ENCODE measurements at places on chromosomes 5 and 9.

DNA sequence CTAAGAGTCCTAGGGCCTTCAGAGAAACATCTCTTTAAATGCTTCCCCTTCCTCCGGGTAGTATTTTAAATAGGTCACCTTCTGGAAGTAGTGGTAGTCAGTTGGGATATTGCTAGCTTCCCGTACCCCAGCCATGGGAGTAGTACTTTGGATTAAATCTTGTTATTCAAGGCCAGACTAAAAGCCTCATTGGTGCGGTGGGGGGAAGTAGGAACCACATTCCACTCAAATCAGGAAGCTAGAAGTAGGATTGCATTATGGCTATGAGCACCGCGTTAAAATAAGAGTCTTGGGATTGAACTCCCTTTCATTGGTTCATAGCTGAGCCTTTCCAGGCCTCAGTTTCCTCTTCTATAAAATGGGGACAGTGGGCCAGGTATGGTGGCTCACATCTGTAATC is 6.7 kb downstream of the KCNIP1 start:
- no peak for DNase-seq

GRCh38 chr9:72600671-72601070 is 79.3 kb downstream of the TMC1 start:
- DNase-seq = no peak

- peak; percentile 17 for DNase-seq
Measured at GRCh38 chr5:139177809-139178588, 20.2 kb downstream of the SIL1 start.

DNA sequence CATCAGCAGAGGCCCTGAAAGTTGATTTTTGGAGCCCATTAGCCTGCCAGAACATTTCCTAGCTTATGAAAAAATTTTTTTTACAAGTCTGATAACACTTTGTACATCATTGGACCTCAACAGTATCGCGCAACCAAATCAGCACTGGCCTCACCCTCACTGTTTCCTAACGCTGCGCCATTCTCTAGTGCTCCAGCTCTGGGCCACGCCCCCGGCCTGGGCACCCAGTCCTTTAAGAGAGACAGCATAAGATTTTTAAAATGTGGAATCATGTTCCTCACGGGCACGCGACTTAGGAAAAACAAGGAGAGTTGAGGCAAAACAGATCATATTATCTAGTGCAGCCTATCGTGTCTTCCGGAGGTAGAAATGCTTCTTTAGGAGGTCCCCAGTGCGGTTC is 114.5 kb downstream of the BOD1 start:
- DNase-seq = no peak

- DNase-seq = no peak
Measured at GRCh38 chr5:143775258-143775657, 36.7 kb upstream of the HMHB1 start.

DNA sequence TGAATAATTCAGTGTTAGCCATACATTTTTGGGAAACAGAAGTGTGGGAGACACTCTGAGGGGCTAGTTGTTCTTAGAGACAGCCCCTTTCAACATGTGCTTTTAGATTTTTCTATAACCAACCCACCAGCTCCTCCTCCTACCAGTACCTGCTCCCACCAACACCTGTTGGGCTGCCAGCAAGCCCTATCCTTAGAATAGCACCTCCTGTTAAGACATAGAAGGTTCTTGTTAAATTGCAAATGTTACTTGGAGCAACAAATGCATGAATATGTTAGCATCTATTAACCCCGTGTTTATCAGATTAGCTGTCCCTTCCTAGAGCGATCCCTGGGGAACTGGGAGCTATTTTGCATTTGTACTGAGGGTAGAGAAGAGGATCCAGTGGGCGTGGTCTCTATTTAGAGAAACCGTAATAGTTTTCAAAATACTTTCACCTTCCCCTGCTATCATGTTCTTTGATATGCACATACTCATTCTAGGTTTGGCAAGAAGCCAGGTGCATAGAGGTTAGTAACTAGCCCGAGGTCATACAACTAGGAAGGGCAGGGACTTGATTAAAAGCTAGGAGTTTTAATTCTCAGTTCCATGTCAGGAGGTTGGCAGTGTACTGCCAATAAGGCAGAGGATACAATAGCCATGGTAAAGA is 334.4 kb downstream of the KCTD16 start:
- DNase-seq = no peak

DNA sequence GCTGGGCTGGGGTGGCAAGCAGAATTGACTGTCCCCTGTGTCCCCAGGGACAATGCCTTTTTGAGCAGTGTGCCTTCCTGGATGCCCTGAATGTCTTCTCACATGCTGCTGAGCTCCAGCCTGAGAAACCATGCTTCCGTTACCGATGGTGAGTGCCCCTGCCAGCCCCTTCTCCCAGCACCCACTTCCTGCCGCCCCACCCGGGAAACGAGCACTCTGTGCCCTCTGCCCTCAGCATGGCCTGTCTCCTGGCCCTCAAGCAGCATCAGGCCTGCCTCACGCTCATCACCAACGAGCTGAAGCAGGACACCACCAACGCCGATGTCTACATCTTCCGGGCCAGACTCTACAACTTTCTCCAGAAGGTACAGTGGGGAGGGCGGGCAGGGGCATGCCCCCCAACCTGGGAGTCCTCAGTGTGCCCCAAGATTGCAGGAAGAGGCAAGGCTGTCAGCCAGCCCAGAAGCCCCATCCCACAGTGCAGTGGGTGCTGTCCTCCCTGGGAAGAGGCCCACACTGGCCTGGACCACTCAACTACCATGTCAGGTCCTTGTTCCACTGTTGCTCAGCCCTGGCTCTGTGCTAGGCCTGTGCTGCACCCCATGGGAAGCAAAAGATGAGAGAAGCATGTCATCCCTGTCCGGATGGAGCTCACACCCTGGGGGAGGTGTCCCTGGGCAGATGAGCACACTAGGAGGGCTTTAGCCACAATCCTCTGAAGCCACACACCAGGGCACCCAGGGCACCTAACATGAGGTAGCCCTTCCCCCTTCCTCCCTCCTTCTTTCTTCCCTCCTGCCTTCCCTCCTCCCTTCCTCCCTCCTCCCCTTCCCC is 4.4 kb downstream of the TTC16 start:
- no peak for DNase-seq

GRCh38 chr5:141807329-141807728 is 70.9 kb downstream of the PCDH1 start:
- DNase-seq = no peak

- DNase-seq = no peak
Measured at GRCh38 chr5:78345485-78345884, 14.9 kb upstream of the SCAMP1 start.

GRCh38 chr5:153952893-153953292 is 85.8 kb downstream of the FAM114A2 start:
- no peak for DNase-seq

DNA sequence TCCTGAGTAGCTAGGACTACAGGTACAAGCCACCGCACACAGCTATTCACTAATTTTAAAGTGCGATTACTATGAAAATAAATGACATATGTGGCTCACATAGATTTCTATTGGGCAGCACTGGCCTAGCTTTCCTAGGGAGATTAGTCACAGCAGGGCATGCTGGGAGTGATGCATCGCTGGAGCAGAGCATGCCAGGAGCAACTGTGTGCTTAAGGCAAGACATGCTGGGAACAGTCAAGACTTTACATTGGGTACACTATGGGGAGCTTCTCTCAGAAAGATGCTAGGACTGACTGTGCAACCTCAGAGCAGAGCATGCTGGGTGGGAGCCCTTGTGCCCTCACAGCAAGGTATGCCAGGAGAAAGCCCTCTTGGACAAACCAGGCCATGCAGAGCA is 9.3 kb downstream of the ST6GALNAC6 start:
- DNase-seq = no peak

DNA sequence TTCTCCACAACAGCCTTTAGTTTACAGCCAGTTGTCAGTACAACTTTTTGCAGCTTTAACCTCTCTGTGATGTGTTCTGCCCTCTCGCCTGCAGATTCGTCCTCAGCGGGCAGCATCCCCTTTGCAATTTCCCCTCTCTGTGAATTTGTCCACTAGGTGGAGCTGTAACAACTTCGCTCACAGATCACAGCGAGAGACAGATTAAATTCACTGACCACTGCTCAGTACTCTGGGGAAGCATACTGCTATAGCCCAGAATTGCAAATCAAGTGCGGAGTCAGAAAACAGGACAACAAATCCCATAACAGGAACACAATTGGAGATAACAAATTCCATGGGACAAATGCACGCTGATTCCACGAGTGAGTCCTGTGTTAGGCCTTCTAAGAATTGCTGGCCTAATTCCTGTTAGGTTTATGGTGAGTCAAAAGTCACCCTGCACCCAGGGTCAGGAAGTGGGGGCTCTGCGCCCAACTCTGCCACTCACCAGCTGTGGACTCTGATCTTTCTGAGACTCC is 2124.9 kb downstream of the MAT2B start:
- peak; percentile 44 for DNase-seq

DNA sequence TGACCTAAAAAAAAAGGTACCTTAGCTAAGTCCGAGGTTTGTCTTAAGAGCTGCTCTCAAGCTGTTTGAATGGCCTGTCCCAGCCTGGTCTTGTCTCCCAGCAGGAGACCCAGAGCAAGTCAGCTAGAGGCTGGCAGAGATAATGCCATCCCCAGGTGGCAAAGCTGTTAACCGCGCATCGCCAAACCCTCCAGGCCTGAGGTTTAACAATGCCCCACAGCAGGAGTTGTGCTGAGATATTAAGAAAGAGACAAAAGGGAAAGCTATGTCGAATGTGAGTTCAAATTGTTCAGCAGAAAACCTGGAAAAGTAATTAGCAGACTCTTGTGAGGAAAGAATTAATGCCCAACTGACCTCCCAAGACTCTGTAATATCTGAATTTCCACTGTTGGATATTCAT is 187.1 kb downstream of the FSTL4 start:
- no peak for DNase-seq

- DNase-seq = no peak
Measured at GRCh38 chr5:169576181-169576598, 7.4 kb upstream of the SPDL1 start.

- no peak for DNase-seq
Measured at GRCh38 chr9:92165484-92165883, 50.3 kb upstream of the SPTLC1 start.

DNA sequence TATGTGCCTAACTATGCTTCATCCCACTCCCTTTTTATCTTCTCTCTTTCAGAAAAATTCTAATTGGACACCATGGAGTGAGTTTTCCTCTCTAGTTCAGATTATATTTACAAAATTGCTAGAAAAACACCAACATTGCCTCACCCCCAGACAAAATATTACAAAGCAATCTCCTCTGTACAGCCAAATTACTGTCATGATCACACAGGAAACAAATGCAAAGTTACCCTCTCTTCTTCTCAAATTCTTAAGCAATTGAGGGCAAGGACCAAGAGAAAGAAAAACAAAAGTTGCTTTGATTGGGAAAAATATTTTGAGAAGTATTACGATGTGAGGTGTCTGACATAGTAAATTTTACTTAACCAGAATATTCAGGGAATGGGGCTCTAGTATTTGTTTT is 30.8 kb upstream of the ABCA1 start:
- no peak for DNase-seq

DNA sequence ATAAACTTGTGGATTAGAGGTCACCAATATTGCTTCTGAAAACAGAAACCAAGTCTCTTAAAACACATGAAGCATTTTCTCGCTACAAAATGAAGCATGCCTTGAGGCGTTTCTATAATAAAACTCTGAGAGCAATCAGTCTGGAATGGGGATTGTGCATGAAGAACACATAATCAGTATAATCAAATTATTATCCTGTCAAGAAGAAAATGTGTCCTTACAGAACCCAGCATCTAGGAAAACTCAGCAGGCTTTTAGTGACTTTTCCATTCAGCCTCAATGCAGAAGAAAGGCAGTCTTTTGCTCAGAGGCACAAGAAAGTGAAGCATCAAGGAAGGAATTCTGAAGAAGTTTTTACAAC is 121.9 kb downstream of the CDH18 start:
- DNase-seq = peak; percentile 9

DNA sequence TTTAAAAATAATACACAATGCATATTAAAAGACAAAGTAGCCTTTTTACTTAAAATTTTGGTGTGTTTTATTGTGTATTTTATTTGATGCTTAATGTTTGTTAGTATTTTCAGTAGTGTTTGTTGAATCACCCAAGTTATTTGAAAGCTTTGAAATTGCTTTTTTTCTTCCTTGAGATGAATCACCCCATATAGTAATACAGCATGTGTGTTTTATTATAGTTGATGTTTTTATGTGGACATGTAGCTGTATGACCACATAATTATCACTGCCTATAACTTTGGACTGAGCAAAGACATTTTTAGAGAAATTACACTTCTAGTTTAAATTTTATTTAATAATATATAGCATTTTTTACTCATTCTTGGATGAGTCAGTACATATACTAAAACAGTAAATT is 18.0 kb downstream of the FAM174A start:
- DNase-seq = no peak

- no peak for DNase-seq
Measured at GRCh38 chr9:13860946-13861640, 452.8 kb downstream of the NFIB start.

DNA sequence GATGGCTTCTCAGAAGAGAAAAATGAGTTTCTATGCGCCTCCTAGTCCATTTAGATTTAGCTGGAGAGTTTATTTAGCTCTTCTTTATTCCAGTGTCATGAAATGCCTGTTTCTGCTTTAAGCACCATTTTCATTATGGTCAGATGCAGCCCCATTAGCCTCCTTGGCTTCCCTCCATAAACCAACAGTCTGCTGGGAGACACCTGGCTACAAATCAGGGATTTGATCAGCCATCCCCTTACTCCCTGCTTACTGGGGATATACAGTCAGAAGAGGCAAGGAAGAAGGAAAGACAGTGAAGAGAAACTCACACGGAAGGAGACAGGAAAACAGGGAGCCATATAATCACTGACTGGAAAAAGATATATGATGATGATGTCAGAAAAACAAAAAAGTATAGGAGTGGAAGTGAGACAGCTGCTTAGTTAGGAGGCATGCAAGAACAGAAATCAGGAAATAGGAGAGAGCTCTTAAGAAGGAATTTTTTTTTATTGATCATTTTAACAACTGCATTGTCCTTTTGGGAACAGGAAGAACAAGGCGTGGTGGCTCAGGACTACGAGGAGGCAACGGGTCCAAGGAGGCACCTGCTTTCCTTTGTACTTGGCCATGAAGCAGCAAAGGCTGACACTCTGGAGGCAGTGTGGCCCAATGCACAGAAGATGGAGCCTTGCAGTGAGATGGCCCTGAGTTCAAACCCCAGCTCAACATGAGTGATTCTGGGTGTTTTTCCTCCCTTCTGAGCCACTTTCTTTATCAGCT is 56.1 kb downstream of the MED27 start:
- no peak for DNase-seq

- no peak for DNase-seq
Measured at GRCh38 chr5:37771731-37772130, 68.1 kb downstream of the GDNF start.

- DNase-seq = no peak
Measured at GRCh38 chr5:101843055-101843454, 453.0 kb downstream of the SLCO4C1 start.

- DNase-seq = no peak
Measured at GRCh38 chr9:97601228-97601898, 31.8 kb downstream of the TSTD2 start.

GRCh38 chr5:73938280-73938937 is 312.4 kb downstream of the ARHGEF28 start:
- no peak for DNase-seq
